OCI-LY7 (cell line): ENCODE measurements at places on chromosomes 2 and 18.

GRCh38 chr18:72965616-72966015 is 97.8 kb upstream of the NETO1 start:
- no peak for DNase-seq

DNA sequence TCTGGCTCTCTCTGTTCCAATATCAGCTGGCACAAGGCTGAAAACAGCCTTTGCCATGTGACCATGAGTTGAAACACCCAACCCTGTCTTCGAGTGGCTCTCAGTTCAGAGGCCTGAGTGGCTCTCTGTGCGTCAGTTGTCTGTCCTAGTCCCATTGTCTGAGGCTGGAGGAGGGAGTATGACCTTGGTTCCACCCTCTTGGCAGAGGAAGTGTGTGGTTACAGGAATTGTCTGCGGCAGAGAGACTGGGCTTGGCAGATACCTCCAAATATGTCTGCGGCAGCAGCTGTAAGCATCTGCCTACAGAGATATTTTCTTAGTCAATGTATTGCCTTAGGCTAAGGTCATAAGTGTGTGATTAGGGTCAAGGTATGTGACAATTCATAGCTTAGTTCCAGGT is 32.6 kb downstream of the CNGA3 start:
- DNase-seq = no peak

- DNase-seq = no peak
Observed at GRCh38 chr2:3128786-3129185, 248.8 kb downstream of the EIPR1 start.

DNA sequence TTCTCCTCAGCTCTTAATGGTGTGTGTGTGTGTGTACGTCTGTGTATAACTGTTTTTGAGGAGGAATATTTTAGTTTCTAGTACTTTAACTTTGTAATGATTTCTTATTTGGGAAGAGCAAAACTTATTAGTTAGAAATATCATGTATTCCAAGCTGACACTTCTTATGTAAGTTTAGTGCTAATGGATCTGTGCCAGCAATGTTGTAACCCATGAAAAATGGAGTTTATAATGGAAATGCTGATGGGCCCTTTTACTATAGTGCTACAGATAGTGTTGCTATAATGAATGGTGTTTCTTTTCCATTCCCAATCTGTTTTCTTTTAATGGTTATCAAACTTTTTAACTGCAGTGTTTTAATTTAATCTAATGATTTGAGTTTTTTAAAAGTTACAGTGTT is 49.8 kb upstream of the OTX1 start:
- no peak for DNase-seq

DNA sequence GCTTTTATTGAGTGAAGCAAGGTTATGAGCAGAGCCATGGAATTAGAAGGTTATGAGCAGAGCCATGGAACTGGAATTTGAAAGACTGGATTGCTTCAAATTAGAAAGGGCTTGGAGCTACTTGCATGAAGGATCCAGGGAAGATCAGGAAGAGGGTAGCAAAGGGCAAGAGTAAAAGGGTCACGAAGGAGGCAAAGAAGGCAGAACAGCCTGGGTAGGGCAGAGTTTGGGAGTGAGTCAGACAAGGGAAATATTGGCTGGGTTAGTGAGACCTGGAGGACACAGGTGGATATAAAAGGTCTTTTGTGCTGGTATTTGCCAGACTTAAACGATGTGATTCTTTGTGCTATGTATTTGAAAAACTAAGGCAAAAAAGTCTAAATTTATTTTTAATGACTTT is 65.0 kb downstream of the SEMA4F start:
- DNase-seq = no peak

- DNase-seq = no peak
Observed at GRCh38 chr18:49137093-49137492, 186.3 kb upstream of the SMAD7 start.

GRCh38 chr18:40653682-40654081 is 1301.4 kb upstream of the PIK3C3 start:
- DNase-seq = no peak

DNA sequence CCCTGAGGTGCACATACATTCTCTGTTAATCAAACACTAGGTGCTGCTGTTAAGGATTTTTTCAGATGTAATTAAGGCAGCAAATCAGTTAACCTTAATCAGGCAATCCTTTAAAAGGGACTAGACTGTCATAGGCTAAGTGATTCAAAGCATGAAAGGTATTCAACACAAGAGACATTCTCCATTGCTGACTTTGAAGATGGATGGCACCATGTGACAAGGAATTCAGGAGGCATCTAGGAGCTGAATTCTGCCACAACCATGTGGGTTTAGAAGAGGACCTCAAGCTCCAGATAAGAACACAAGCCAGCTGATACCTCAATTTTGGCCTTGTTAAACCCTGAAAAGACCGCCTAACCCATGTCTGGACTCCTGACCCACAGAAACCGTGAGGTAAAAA is 84.0 kb downstream of the SMAD2 start:
- no peak for DNase-seq

DNA sequence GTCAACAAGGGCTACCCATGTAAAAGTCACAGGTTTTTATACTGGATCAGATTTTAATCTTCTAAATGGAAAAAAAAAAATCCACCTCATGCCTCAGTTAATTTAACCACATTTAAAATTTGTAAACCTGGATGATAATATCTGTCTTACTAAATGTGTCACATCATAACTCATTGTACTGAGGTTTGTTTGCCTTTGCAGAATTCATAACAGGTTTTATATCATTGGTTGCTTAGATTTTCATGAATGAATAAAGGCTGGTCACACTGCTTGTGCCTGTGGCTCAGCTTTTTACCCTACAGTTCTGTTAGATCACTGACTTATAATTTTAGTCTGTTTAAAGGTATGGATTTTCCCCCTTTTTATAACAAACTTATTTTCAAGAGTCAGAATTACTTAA is 48.9 kb downstream of the PSMD14 start:
- DNase-seq = no peak

GRCh38 chr2:215271446-215271845 is 40.4 kb upstream of the ATIC start:
- DNase-seq = no peak

DNA sequence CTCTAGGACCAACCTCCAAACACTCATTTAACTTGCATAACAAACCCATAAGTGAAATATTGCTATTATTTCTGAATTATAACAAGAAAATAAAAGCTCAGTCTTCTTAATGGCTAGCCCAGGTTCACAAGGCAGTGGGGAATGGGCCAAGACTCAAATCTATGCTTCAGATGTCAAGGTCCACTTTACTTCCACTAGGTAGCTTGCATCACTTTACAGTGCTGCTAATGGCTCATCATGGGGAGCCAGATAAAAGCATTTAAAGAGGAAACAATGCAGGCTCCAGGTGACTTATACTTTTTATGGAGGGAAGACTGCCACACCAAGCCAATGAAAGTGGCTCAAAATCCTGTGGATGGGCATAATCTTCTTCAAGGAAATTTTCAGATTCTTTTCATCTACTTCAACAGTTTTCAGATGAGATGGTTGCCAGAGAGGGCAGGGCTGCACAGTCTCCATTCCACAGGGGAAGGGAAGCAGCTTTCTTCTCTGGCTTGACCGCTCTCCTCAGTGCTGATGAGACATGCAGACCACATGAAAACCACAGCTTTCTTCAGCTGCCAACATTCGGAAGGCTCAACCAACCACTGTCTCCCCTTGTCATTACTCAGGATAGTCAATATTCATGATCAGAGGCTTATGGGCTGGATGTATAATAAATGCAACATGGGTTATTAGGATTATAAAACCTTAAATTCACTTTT is 361.9 kb upstream of the MEX3C start:
- DNase-seq = no peak

GRCh38 chr2:10765461-10765860 is 44.0 kb downstream of the ATP6V1C2 start:
- no peak for DNase-seq
